Left renal pelvis (tissue), 4 donors: ENCODE measurements at places on chromosomes 7 and 10. TPM values are rescaled to one million over a fixed set of nuclear protein-coding genes. Genes with fewer than 3 reads are reported as not detected.

GNAT3 gene
- not detected for polyA plus RNA-seq

HOXA2 gene
- polyA plus RNA-seq: 15.1 TPM

WDR86 gene
- polyA plus RNA-seq: 48.1 TPM

TMEM26 gene
- 12.7 TPM for polyA plus RNA-seq

INA gene
- 0.70 TPM for polyA plus RNA-seq

PLAU gene
- polyA plus RNA-seq: 10.7 TPM

AKR1C4 gene
- polyA plus RNA-seq: not detected

LOXL4 gene
- polyA plus RNA-seq: 3.7 TPM

PAX2 gene
- polyA plus RNA-seq: 237 TPM

MET gene
- 41.6 TPM for polyA plus RNA-seq

WAC gene
- polyA plus RNA-seq: 142 TPM

HOXA7 gene
- polyA plus RNA-seq: 11.4 TPM

GPRIN2 gene
- 2.7 TPM for polyA plus RNA-seq

SMC3 gene
- 112 TPM for polyA plus RNA-seq

HOXA1 gene
- 4.0 TPM for polyA plus RNA-seq

CFAP46 gene
- polyA plus RNA-seq: 6.5 TPM

AMZ1 gene
- 0.10 TPM for polyA plus RNA-seq

FAM13C gene
- 9.2 TPM for polyA plus RNA-seq

SDK1 gene
- 6.0 TPM for polyA plus RNA-seq

PHYH gene
- 32.3 TPM for polyA plus RNA-seq

CDHR3 gene
- 6.2 TPM for polyA plus RNA-seq

KLF6 gene
- 48.4 TPM for polyA plus RNA-seq

CCDC71L gene
- polyA plus RNA-seq: 7.9 TPM

C7orf57 gene
- 0.07 TPM for polyA plus RNA-seq

GRID2IP gene
- 0.70 TPM for polyA plus RNA-seq

PNLIP gene
- not detected for polyA plus RNA-seq
